Neural crest cell (in vitro differentiated cells): ENCODE measurements at places on chromosomes 7 and 10.

DNA sequence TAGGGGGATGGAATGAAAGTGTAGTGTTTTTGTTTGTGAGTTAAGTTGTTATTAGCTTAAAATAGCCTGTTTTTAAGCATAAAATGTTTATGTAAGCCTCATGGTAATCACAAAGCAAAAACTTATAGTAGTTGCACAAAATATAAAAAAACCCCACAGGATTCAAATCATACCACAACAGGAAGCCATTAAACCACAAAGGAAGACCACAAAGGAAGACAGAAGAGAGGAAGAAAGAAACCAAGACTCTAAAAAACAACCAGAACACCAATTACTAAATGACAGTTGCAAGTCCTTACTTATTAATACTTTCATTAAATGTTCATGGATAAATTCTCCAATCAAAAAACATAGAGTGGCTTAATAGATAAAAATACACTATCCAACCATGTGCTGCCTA is 63.6 kb downstream of the ANKRD7 start:
- DNase-seq, result no peak

DNA sequence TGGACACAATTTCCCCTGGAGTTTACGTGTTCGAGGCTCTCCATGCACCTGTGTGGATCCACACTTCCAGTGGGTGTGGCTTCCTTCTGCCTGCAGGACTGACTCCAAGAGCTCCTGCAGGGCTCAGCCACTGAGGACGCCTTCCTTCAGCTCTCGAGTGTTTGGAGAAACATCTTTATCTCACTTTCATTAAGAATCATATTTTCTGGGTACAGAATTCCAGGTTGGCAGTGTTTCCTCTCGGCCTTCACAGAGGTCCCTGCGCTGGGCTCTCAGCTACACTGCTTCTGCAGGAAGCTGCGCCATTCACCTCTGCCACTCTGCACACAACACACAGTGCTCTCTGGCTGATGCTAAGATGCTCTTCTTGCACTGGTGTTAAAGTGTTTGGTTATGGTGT is 69.9 kb upstream of the NKX6-2 start:
- DNase-seq, result no peak

- DNase-seq, result no peak
Measured at GRCh38 chr7:85997515-85997914, 646.2 kb upstream of the GRM3 start.

DNA sequence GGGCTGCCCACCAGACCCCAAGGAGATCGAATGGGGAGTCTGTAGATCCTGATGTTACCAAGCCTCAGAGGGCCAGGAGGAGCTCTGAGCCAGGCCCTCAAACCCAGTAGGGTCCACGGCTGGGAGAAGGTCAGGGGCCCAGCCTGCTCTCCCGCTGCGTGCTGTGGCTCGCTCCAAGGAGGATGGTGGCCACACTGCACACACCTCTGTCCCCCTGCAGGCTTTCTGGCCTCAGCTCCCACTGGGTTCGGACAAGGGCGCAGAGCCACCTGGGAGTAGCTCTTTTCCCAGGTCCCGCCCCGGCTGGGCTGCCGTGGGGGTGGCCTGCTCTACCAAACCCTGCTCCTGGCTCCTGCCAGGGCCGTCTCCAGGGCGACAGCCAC is 175.8 kb downstream of the ZNF248 start:
- DNase-seq, result no peak

DNA sequence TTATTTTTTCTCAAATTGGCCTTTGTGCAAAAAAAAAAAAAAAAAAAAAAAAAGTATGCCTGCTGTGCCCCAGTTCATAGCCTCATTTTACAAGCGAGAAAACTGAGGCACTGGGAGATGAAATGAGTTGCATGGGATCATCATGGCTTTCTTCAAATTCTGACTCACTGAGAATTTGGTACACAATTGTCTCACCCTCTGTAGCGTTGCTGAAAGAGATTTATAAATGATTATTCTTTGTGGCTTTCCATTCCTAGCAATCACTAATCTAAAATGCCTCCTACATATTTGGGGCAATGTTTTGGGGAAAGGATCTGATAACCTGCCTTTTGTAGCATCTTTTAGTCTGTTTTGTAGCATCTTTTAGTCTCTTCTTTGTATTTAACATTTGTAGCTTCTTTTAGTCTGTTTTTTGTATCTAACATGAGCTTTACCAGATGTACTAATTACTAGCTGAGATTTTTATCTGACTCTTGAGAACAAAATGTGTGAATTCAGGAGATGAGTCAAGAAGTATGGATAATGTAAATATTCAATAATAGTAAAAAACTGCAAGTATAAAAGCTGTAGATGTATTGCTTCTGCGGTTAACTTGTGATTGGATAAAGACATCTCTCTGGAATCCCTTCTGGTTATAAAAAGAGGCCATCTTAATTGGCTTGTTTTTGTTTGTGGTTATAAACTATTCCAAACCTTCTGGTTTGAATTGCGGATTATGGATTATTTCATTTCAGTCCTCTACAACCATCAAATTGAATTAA is 161.4 kb downstream of the ARID5B start:
- DNase-seq, result no peak

DNA sequence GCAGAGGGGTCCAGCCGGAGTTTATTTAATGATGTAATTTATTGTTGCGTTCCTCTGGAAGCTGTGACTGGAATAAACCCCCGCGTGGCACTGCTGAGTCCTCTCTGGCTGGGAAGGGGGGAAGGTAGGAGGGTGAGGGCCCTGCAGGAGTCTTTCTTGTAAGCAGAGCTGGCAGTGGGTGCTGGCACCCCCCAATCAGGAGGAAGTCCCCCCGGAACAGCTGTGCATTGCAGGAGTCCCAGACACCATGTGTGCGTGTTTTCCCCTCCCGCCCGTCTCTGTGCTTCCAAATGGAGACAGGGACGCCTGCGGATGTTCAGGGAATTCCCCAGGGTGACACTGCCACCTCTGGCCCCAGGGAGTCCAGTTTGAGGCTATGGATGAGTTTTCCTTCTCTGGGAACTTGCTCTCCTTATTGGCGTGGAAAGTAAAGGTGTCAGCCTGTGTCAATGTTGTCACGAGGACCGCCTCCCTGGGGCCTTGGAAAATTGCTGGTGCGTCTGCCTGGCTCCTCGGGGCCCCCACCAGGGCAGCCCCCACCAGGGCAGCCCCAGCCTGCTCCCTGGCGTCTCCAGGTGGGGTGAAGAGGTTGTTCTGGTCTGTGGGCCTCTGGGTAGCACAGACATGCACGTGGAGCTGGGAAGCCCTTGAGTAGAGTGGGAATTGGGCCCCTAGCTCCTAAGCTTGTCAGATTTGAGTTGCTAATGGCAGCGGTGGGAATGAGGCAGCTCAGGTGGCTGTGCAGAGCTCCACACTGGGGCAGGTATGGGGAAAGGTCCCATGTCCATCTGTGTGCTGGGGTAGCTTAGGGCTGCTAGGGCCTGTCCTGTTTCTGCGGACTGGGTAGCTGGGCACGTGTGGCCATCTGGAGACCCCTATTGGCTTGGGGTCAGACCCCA is 2.7 kb downstream of the FZD9 start:
- no peak for DNase-seq

DNA sequence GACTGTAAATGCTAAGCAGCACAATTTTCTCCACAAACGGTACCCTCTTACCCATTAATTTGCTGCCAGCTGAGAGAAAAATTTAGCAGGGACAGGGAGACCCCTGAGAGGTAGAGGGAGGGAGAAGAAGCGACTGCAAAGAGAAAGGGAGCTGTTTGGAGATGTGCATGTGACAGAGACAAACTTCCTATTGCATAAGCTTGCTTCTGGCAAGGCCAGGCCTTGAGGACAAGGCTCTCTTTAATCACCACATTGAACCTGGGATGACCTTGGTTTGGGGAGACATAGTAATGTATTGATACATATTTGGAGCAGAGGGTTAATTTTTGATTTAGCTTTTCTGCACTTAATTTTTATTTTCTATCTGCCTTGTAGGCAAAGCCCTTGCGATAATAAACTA is 31.1 kb upstream of the HIBADH start:
- DNase-seq, result no peak

DNA sequence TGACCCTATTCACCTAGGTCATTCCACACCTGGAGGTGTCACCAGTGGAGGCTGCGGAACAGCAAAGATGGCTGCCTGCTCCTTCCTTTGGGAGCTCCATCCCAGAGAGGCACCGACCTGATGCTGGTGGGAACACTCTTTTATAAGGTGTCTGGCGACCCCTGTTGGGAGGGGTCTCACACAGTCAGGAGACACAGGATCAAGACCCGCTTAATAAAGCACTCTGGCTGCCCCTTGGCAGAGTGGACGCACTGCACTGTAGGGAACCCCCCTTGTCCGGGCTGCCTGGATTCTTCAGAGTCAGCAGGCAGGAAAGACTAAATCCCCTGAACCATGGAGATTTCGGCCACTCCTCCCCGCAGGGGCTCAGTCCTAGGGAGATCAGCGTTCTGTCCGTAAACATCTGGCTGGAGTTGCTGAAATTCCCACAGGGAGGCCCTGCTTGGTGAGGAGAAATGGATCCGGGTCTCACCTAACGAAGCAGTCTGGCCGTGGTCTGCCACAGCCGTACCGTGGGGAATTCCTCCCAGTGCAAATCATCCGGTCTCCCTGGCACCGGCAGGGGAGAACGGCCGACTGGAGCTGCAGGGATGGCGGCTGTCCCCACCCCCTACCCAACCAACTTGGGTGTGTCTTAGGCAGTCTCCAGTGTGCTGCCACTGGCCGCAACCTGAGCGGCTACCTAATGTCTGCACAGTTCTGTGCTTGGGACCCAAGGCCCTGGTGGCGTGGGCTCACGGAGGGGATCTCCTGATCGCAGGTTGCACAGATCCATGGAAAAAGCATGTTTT is 66.1 kb downstream of the LSMEM1 start:
- peak; percentile 3 for DNase-seq

- no peak for DNase-seq
Measured at GRCh38 chr7:22316914-22317313, 40.0 kb downstream of the RAPGEF5 start.

DNA sequence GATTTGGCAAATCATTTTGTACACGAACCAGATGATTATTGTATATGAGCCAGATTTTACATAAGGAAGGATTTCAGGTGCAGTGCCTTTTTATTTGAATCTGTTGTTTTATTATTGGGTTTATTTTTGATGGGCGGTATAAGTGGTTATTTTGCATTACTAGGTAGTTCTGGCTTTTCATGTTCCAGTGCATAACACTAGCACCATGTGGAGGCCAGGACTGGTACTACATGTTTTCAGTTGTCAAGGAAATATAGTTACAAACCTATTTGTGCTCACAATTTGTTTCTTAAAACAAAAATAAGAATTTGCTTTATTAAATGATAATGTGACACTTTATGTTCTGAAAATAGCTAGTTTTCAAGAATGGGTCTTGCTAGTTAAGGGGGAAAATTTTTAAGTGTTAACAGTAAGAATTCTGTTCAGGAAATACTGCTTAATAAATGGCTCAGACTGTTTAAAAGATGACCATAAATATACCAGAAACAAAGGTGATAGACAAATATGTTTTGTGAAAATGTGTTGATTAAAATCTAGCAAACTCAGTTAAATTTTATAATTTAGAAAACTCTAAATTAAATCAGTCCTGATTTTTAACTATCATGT is 7.1 kb upstream of the SEMA3E start:
- peak; percentile 40 for DNase-seq

- peak; percentile 45 for DNase-seq
Measured at GRCh38 chr7:44884621-44885393, 523 bp downstream of the PURB start.

- DNase-seq, result peak; percentile 86
Measured at GRCh38 chr7:7182156-7183060, at the start of gene C1GALT1. Gene C1GALT1 (plus strand): TSS chr7:7182544. CDS start chr7:7234320, 51,776 bp downstream.

DNA sequence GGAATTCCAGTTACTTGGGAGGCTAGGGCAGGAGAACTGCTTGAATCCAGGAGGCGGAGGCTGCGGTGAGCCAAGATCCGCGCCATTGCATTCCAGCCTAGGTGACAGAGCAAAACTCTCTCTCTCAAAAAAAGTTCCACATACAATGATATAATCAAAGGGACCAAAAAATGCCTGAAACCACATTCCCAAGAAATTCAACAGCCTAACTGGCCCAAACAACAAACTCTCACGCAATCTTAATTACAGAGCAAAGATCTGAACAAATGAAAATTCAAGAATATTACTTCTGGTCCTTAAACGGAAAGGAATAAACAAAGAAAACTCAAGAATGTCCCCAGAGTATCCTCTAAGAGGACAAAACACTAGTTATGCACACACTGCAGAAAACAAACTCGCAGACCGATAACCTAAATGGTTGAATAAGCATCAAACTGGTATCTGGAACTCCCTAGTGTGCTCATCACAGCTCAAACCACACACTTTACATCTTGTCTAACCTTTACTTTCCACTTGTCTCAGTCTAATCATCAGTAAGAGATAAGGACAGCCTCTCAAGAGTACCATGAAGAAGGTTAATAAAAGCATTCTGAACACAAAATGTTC is 3.7 kb downstream of the OGA start:
- DNase-seq, result no peak

- no peak for DNase-seq
Measured at GRCh38 chr10:97676770-97677581, 10.1 kb downstream of the AVPI1 start.

DNA sequence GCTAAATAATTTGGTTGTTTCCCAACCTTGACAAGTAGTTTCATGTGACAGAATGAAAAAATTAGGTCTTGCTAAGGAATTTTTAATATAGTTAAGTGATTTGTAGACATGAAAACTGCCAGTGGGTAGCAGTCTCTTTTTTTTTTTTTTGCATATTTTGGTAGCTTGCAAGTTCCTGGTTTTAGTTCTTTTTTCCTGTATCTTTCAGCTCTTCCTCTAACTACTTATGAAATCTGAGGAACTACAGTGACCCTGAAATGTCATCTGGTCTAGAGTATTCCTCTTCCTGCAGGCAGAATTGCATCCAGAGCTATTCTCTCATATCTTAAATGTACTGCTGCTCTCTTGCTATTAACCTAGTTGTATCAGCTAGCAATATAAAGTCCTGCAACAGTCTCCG is 160.4 kb downstream of the HDAC9 start:
- no peak for DNase-seq

DNA sequence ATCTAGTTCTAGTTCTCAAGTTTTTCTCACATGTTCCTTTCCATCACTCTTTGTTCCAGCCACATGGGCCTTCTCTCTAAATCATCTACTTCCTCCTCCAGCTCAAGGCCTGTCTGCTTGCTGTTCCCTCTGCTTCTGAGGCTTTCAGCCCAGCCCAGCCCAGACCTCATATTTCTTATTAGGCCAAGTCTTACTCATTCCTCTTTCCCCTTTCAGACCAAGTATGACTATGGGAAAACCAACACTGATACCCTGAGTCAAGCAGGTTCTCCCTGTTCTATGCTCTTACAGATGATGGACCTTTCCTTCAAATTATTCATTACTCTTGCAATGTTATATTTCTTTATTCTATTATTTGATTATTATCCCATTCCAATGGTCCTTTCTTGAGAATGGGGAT is 80.3 kb upstream of the SEM1 start:
- DNase-seq, result no peak
